ENCODE measurements at places on chromosomes 5 and 9.

DNA sequence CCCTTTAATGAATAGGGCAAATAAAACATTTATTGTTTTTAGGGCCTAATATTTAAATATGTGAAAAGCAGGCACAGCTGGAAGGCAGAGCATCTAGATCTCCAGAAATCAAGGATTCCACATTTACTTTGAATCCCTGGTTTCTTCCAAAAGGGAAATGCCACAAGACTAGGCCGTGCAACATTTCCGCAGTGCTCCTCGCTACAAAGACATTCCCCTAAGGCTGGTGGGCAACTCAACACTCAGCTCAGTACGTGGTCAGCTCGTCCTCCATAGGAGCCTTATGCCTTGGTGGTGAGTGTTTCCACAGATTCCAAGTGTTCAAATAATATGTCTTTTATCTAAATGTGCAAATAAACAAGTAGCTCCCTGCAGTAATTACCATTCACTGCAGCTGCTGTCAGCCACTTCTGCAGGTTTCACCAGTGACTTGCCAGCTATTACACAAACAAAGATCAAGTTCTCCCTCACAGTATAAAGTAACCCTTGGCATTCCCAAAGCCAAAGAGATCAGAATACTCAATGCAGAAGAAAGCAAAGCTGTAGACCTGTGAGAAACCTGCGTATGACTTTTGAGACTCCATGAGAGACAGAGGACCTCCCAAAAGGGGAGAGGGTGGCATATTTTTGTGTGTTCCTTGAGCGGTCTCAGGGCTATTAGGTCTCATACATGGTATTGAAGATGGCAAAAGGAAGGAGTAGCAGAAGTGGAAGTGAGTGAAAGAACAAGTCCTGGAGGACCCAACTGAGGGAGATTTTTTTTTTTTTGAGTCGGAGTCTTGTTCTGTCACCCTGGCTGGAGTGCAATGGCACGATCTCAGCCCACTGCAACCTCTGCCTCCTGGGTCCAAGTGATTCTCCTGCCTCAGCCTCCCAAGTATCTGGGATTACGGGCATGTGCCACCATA lies 38.0 kb upstream of the TENT2 start:
- no peak for DNase-seq

- peak; percentile 36 for DNase-seq
Observed at GRCh38 chr9:93256878-93257807, 73.2 kb downstream of the WNK2 start.

- no peak for DNase-seq
Observed at GRCh38 chr5:154318691-154319090, 127.1 kb upstream of the SAP30L start.

GRCh38 chr5:17224858-17225511 lies 7.6 kb downstream of the BASP1 start:
- no peak for DNase-seq

DNA sequence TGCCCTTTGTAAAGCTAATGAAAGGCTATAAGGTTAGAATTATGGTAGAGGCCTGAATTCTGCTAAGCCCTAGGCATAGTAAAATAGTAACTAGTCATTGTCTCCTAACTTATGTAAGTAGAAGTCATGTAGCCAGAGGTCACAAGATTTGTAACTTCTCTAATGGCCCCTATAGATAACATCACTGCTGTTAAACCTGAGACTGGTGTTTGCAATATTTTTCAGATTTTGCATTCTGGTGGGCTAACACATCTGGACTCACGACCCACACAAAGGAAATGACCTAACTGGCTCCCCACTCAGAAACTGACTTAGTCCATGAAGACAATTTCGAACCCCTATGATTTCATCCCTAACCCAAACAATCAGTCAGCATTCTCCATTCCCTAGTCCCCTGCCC lies 37.2 kb upstream of the TTC39B start:
- DNase-seq = no peak

GRCh38 chr5:150214289-150214688 lies 24.4 kb downstream of the SLC6A7 start:
- no peak for DNase-seq

GRCh38 chr9:126228111-126228780 lies 98.4 kb upstream of the MVB12B start:
- no peak for DNase-seq

- DNase-seq = no peak
Observed at GRCh38 chr9:70441622-70442021, 27.2 kb upstream of the KLF9 start.

DNA sequence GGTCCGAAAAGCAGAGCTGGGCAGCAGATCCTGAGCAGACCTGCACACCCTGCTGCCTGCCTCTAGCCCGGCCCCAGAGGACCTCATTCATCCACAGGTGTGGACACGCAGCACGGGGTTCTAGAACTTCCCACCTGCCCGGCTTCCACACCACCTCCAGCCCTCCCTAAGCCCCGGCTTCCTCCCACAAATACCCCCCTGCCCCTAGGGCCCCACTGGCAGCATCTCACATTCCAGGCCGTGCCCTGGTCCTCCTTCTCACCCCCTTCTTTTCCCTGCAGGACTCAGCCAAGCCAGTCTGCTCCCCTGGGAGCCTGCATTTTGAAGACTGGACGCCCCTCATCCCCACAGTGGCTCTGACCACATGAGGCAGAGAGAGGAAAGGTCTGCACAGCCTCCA lies 138.9 kb downstream of the ADAMTS2 start:
- no peak for DNase-seq

DNA sequence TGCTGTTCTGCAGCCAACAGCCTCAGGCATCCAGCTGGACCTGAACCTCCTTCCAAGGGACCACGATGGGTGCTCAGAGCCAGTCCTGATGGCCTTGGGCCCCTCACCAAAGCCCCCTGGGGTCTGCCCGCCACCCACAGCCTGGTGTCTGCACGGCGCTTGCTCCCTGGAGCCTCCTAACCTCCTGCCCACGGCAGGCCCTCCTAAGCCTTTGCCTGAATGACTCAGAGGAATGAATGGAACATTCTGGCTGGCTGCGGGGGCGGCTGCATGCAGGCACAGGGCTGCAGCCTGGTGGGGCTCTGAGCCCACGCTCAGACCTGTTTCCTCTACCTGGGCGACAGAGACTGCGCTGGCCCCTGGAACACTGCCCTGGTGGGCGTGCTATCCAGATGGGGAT lies 6.9 kb downstream of the SOHLH1 start:
- DNase-seq = no peak

- no peak for DNase-seq
Observed at GRCh38 chr5:179275941-179276837, 69.1 kb downstream of the ADAMTS2 start.

- peak; percentile 32 for DNase-seq
Observed at GRCh38 chr5:135348918-135349317, 50.1 kb downstream of the MACROH2A1 start.

DNA sequence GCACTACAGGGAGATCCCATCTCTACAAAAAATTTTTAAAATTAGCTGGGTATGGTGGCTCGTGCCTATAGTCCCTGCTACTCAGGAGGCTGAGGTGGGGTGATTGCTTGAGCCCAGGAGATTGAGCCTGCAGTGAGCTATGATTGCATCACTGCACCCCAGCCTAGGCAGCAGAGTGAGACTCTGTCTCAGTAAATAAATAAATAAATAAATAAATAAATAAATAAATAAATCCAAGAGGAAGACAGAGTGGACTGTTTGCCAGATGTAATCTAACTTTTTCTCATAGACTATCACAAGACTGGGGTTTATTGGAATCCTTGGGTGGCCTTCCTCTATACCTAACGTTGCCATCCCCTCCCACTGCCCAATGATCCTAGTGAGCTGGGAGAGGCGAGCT lies 19.2 kb upstream of the TCF7 start:
- DNase-seq = no peak

DNA sequence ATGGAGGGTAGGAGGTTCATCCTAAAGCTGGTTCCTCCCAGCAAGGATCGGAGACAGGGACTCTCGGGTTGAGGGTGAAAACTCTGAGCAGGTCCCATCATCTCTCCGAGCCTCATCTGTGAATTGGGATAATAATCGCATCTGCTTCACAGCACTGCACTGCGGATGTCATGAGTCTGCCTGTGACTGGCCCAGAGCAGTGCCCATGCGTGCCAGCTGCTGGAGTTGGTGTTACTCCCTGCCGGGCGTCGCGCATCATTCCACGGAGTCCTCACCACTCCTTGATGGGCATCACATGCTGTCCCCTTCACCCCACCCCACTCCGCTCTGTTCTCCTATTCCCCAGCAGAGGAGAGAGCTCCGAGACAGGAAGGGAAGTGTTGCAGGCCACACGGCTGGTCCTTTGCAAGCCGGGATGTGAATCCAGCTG lies 35.1 kb upstream of the ORM1 start:
- DNase-seq = peak; percentile 34

DNA sequence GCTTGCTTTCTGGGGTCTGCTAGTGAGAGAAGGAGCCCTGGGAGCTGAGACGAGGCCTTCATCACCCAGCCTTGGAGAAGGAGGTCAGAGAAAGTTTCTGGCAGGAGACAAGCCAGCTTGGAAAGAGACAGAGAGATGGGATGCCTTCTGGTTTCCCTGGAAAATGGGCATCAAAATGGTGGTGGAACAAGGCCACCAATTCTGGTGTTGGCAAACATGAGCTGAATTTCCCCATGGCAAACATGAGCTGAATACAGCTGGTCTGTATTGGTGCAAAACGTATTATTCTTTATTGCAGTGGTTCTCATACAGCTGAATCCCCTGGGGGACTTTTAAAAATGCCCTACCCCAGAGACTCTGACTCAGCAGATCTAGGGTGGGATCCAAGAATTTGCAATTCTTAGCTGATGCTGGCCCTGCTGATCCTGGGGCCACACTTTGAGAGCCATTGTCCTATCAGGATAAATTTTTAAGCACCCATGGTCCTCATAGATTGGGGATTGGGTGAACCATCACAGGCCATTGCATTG lies 39.1 kb upstream of the S1PR3 start:
- DNase-seq = no peak

DNA sequence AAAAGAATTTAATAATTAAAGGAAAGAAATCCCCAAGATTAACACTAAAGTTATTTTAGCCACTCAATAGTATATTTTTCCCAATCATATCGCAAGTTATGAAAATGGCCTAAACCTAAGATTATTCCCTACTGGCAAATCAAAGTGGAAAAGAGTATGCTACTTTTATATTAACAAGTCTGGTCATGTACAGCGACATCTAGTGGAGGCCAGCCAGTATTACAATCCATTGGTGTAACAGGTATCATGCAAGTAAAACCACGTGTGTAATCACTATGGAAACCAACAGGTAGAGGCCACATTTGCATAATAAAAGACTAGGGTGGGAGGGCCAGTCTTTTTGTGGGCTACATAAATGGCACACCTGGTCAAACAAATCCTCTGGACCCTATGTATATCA lies 976.4 kb upstream of the CDH9 start:
- DNase-seq = no peak

GRCh38 chr5:43020399-43020746 lies 19.7 kb downstream of the ANXA2R start:
- DNase-seq = no peak

GRCh38 chr9:84953252-84953773 lies 283.8 kb downstream of the NTRK2 start:
- DNase-seq = no peak

DNA sequence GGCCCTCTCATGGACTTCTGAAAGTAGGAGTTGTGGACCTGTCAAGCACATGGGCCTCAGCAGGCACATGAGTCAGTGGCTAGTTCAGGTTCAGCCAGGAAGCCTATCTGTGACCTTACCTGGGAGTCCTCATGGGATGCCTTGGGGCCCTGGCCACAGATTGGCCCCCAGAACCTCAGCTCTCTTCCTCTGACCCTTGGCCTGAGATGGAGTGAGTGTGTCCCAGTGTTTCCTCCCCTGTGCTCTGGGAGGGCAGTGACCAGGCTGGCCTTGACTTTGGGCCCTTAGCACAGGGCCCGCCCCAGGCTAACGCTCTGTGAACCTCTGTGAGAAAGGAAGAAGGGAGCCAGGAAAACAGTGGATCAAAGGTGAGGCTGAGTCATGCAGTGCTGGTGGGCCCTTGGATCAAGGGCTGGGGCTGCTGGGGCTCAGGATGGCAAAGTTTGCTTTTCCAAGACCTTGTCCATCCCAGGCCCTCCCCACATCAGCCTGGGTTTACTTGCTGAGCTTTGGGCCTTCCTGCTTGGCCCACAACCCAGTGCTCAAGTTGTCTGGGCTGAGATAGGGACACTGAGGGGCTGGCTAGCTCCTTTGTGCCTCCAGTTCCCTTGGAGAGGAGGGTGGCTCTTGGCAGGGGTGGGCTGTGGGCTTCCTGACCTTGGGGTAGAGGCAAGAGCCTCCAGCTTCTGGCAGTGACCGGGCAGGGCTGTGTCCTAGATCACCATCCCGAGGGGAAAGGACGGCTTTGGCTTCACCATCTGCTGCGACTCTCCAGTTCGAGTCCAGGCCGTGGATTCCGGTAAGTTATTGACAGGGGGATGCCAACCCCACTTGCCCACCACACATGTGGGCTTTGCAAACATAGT lies 41.4 kb downstream of the RGS3 start:
- no peak for DNase-seq

GRCh38 chr5:116216246-116216645 lies 131.4 kb downstream of the COMMD10 start:
- no peak for DNase-seq

Measured in mesothelial cell of epicardium (in vitro differentiated cells).